ENCODE measurements at places on chromosomes 16 and 17. TPM values are rescaled to one million over a fixed set of nuclear protein-coding genes. Genes with fewer than 3 reads are reported as not detected.

Gene HLF
- not detected for polyA plus RNA-seq

Gene CSH2
- polyA plus RNA-seq = not detected

Gene MYOCD
- under 0.01 TPM for polyA plus RNA-seq

Gene CCDC200
- polyA plus RNA-seq = not detected

Gene CYGB
- polyA plus RNA-seq = 15.0 TPM

Gene MYLK3
- not detected for polyA plus RNA-seq

Gene CMTM2
- not detected for polyA plus RNA-seq

Gene KRTAP3-2
- polyA plus RNA-seq = not detected

Gene SRCIN1
- 0.46 TPM for polyA plus RNA-seq

Gene STH
- not detected for polyA plus RNA-seq

Gene ITGAL
- polyA plus RNA-seq = not detected

Gene ASB16
- not detected for polyA plus RNA-seq

Gene SLC6A2
- not detected for polyA plus RNA-seq

Gene SCGB1C2
- not detected for polyA plus RNA-seq

Gene ZP2
- polyA plus RNA-seq = not detected

Gene HS3ST3A1
- not detected for polyA plus RNA-seq

Gene RNF222
- polyA plus RNA-seq = 0.06 TPM
